Astrocyte of the hippocampus (primary cell): ENCODE measurements at places on chromosomes 3 and 15.

GRCh38 chr3:134028486-134029255, 1.1 kb downstream of the SLCO2A1 start:
- DNase-seq: no peak

DNA sequence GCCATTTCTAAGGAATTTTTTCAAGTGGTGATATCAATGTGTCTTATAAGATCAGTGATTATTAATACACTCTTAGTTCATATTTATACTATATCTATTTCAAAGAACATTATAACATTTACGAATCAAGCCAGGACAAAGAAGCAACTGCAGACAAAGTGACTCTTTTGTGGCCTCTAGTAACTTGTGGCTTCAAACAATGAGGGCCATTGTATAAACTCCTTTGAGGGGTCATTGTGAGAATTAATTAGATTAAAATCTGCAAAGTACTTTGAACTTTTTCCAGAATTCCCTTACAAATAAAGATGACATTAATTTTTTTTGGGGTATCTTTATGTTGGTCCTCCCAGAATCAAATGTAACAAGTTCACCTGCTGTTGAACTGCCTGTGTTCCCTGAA, 12.3 kb upstream of the SLC30A4 start:
- no peak for DNase-seq

DNA sequence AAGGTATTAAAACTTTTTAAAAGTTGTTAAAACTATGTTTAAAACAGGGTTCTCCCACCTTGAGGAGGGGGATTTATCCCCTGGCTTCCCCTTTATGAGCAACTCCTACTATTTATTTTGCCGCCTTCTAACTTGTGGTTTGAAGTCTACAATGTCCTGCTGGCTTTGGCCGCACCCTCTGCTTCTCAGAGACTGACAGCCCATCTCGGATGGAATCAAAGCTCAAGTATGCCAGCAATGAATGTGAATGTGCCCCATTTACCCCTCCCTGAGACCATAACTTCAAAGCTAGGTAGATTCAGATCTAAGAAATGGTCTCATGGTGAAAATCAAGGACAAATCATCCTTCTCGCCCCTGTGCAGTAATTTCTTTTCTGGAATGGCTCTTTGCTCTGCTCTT, 10.3 kb downstream of the ZBTB38 start:
- DNase-seq: no peak

DNA sequence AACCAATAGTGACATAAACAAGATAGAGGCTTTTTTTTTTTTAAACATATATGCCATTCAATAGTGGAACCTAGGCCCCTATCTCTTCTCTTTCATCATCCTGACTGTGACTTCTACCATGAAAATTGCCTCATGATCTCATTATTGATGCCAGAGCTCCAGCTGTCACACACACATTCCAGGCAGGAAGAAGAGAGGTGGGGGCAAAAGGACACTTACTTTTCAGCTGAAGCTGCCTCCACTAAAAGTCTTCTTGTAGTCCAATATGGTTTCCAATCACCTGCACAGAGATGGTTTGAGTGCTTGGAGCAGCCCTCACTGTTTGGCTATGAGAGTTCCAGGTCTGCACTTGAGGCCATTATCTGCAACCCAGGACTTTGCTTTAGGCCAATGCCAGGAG, 45.0 kb downstream of the CLEC3B start:
- no peak for DNase-seq

DNA sequence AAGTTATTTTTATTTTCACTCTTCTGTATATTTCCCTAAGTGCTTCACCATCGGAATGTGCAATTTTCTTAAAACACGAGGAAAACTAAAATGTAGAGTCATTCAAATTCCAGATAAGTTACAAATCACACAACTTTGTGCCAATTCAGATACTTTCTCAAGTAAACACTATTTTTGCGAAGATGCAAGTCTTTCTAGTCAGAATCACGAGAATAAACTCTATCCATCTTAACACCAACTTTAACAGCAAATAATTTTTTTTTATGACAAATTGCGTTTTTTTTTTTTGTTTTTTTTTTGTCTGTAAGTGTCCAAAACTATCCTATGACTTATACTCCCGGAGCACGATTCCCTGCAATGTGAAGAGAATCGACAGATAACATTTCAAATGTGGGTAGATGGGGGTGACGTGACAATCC, 1.3 kb downstream of the STAG1 start:
- DNase-seq: peak; percentile 55

- DNase-seq: peak; percentile 20
These were observed 68.7 kb downstream of the SLTM start for GRCh38 chr15:58864602-58865424.

GRCh38 chr3:150805354-150805753, 42.4 kb upstream of the SIAH2 start:
- no peak for DNase-seq

GRCh38 chr3:124373524-124373923, 356.7 kb upstream of the UMPS start:
- no peak for DNase-seq

DNA sequence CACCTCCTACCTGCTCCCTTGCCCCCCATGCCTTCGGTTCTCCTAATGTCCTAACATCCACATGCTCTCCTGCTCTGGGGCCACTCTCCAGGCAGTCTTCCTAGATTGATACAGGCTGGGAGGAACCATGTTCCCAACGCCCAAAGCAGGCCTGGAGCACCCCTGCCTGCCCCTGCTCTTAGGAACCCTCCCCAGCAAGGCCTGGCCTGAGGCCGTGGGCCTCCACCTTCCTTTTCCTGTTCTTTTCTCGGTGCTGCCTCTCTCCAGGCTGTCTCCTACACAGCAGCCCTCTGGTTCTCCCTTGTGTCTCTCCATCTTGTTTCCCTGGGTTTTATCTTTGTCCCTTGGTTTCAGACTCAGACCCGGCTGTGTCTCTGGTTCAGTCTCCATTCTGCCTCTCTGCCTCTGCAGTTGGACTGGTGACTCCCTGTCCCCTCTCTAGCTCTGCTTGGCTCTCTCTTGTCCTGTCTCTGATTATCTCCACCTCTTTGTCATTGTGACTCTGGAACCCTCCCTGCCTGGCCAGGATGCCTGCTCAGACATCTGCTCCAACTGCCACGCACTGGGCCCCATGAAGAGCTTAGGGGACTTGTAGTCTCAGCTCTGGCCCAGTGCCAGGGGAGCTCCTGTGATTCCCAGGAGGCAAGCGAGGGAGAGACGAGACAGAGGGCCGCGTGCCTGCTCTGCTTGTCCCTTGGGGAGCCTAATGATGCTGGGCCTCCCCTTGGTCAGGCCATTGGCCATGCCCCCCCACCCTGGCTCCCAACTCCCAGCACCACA, 26.0 kb upstream of the RPL29 start:
- DNase-seq: no peak

GRCh38 chr15:40894681-40895448, 615 bp downstream of the VPS18 start:
- peak; percentile 85 for DNase-seq

GRCh38 chr3:111810909-111811308, 48.2 kb upstream of the PHLDB2 start:
- peak; percentile 46 for DNase-seq
